ENCODE measurements at places on chromosomes 1 and 21. TPM values are rescaled to one million over a fixed set of nuclear protein-coding genes. Genes with fewer than 3 reads are reported as not detected.

NPHS2 gene
- not detected for total RNA-seq

SLAMF7 gene
- 0.50 TPM for total RNA-seq

LMO4 gene
- 49.2 TPM for total RNA-seq

AGMAT gene
- not detected for total RNA-seq

METTL18 gene
- 5.7 TPM for total RNA-seq

SPRR2B gene
- total RNA-seq, result not detected

CYP4A11 gene
- total RNA-seq, result not detected

SLC1A7 gene
- total RNA-seq, result 0.32 TPM

TCHHL1 gene
- not detected for total RNA-seq

CCDC30 gene
- total RNA-seq, result 1.2 TPM

GJB3 gene
- not detected for total RNA-seq

GRCh38 chr1:44515416-44515815 lies 110.4 kb downstream of the RNF220 start:
- DNase-seq, result no peak

DNA sequence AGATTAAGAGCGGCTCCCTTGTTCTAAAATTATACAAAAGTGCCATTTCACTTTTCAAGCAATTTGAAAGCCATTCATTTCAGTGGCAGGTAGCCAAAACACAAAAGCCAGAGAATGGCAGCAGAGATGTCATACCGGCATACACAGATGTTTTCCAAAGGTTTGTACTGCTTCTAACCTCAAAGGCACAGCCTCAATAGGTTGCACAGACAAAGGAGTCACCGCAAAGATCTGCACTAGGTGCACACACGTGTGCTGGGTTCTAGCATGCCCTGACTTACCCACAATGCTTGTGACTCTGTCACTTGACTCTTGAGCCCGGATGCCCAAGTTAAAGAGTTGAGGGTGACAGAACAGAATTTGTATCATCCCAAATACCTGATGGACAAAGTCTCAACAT lies 448.9 kb upstream of the ADGRL2 start:
- DNase-seq, result no peak

DNA sequence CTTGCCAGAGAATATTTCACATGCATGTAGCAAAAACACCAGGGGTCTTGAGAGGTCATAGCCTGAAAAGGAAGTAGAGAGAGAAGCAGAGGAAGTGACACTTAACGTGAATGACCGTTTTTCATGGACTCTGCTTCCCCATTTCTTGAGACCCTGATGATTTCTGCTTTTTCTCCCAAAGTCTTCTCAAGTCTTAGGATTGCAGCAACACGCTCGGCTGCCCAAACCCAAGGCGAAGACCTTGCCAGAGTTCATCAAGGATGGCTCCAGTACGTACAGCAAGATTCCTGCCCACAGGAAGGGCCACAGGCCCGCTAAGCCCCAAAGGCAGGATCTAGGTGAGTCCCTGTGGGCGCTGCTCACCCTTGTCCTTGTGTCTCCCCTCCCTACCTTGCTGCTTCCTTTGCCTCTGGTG lies 12.8 kb downstream of the THEMIS2 start:
- no peak for DNase-seq

GRCh38 chr1:206435445-206435844 lies 34.8 kb upstream of the IKBKE start:
- DNase-seq, result no peak

DNA sequence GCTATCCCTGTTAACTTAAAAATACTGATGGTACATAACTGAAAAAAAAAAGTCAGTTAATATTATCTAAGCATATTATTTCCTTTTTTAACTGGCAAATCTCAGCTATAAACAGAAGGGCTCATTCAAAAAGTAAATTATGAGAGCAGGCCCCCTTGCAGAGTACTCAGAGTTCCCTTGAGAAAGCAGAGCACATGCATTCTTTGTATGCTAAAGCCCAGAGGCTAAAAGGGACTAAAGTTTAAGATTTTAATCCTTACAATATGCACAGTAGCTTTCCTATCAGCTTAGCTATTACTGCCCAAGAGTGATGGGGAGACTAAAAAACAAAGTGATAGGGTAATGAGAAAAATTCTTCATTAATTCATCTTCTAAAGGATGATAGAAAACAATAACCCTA lies 18.5 kb downstream of the SLC16A1 start:
- DNase-seq, result no peak

GRCh38 chr1:239218301-239218700 lies 168.1 kb upstream of the CHRM3 start:
- DNase-seq, result no peak

DNA sequence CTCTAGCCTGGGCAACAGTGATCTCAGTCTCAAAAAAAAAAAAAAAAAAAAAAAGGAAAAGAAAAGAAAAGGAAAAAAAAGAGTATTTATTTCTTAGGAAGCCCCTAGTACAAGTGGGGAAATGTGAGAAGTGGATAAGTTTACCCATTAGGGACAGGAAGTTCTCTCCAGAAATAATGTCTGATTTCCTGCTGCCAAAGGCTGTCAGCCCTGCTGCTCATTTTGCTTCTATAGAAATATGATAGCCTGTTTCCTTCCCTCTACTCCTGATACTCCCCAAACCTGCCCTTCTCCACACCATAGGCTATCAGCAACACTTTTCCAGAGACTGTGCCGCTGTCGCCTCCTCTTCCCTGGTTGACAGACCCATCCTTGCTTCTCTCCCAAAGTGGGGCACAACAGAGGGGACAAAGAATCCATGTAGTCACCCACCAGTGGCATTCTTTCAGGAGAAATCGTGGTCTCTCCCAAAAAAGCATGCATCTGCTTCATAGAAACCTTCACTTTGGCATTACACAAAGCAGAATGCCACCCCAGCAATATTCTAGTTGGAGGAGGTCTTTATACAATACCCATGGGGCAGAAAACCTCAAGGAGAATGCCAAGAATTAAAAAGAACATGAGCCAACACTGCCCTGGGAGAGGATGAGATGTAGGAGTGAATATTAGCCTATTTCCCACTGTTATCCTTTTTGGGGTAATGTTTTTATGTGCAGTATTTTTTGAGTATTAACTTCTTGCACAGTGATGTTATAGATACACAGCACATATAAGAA lies 166.3 kb upstream of the NR5A2 start:
- DNase-seq, result no peak

DNA sequence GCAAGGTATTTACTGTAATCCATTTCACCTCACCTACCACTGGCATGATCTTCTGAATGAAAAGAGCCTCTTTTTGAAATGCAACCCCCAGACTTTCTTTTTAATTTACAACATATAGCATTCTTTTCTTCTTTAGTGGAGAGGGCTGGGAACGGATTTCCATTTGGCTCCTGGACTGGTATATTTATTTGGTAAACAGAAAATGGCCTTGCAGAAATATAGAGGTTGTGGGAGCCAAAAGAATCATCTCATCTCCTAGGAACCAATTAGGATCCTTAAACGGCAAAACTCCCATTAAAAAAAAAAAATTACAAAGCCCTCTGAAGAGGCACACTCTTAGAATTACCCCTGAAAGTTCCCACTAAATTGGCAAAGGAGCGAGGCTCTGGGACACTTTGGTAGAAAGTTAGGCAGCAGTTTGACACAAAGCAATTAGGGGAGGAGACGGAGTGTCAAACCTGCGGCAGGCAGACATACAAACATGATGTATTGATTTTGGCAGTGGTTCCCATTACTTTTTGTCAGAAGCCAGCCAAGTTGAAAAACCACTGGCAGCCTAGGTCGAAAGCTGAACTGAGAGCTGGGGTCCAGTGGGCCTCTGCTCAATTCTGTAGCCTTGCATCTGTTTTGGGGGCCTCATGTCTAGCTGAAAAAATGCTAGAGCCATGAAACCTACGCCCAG lies 135.1 kb upstream of the MAGI3 start:
- DNase-seq, result no peak

DNA sequence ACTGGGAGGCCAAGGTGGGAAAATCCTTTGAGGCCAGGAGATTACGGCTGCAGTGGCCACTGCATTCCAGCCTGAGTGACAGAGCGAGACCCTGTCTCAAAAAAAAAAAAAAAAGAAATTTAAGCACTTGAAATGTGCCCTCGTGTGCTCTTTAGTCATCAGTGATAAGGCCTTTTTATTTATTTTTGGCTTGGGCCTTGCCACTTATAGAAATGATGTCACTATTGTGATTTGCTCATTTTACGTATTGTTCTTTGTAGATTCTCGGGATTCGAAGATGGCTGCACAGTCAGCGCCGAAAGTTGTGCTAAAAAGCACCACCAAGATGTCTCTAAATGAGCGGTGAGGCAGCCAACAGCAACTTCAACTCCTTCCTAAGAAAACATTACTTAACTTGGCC lies 2.4 kb downstream of the CHTOP start:
- no peak for DNase-seq

- DNase-seq, result no peak
Observed at GRCh38 chr1:51620470-51620869, 3.6 kb downstream of the OSBPL9 start.

DNA sequence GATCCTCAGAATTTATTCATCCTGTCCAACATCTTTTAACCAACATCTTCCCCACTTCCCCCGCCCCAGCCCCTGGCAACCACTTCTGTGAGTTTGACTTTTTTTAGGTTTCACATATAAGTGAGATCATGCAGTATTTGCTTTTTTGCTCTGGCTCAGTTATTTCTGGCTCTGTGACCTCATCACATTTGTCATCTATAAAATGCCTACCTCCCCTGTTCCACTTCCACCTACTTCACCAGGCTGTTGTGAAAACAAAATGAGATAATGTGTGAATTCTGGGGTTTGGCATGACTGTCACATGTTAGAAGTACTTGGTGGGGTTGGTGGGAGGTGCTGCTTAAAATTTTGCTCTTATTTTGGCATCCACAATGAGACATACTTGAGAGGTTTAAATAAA lies 18.4 kb downstream of the HHAT start:
- no peak for DNase-seq

GRCh38 chr1:832136-832535 lies 91.6 kb upstream of the SAMD11 start:
- DNase-seq, result peak; percentile 38

- peak; percentile 52 for DNase-seq
Observed at GRCh38 chr1:208207388-208208131, 36.6 kb downstream of the PLXNA2 start.

DNA sequence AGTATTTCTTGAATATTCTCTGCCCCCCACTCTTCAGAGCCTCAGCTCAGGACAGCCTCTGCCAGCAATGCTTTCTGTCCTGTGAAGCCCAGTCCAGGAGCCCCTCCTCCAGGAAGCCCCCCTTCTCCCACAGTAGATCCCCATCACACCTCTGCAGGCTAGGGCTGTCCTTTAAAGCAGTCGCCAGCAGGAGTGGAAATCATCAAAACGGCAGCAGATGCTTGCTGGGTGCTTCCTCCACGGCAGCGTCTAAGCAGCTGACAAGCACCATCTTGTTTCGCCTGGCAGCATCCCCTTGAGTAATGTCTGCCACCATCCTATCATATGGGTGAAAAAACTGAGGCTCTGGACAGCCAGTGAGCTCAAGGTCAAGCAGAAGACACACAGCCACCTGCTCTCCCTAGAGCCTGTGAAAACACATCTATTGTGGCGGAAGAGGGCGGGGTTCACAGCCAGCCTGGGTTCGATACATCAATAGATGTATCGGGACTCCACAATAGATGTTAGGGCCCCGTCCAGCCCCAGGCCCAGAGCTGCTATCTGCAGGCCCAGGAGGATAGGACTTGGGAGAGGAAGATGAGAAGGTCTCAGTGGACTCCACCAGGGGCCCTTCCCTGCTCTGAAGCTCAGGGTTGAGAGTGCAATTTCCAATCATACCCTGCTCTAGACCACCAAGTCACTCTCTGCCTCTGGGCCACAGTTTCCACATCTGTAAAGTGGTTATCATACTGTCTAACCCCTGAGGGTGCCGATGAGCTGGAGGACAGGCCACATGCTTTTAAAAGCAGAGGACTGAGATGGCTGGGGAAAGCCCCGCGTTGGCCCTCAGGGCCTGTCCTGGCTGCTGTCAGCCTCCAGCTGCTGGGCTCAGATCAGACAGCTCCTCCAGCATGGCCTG lies 17.5 kb downstream of the RUNX3 start:
- DNase-seq, result no peak

DNA sequence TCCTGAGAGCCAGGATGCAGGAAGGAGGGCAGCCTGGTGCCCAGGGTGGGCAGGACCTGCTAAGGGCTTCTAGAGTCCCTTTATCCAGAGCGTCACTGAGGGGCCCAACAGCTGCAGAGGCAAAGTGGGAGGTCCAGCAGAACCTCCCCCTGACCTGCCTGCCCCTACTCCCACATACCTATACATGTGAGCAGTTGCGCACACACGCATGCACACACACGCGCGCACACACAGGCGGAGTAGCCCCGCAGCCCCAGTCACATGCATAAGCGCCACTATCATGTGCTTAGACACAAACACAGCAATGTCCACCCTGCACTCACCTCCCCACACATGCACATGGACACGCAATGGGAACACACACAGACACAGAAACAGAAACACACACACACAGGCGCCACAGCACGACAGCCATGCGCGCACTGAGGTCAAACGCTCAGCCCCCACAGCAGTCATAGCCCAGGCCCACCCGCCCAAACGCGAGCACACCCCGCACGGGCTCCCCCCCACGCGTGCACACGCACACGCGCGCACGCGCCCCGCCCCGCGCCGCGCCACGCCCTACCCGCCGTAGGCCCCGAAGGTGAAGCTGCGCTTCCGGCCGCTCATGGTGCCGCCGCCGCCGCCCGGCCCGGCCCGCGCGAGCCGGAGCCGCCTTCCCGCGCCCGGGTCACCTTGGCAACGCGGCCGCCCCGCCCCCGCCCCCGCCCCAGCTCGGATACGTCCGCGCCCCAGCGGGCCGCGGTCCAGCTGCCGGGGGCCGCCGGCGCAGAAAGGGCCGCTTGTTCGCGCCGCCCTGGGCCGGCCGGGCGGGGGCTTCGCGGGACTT lies 17.7 kb downstream of the RAP1GAP start:
- DNase-seq, result peak; percentile 54

GRCh38 chr1:9376430-9376829 lies 83.7 kb downstream of the SPSB1 start:
- no peak for DNase-seq

- no peak for DNase-seq
Observed at GRCh38 chr1:150269451-150269850, 635 bp upstream of the APH1A start.
